ENCODE measurements at places on chromosomes 1 and 21.

DNA sequence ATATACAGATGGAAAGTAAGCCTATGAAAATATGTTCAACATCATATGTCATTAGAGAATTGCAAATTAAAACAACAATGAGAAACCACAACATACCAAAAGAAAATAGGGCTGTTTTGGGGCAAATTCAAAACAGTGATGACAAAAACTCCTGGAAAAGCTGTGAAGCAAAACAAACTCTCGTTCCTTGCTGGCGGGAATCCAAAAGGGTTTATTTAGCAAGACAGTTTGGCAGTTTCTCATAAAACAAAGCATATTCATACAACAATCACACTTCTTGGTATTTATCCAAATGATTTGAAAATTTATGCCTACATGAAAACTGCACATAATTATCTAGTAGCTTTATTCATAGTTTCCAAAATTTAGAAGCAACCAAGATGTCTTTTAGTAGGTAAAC, 44.4 kb downstream of the COL11A1 start:
- peak; percentile 18 for DNase-seq

DNA sequence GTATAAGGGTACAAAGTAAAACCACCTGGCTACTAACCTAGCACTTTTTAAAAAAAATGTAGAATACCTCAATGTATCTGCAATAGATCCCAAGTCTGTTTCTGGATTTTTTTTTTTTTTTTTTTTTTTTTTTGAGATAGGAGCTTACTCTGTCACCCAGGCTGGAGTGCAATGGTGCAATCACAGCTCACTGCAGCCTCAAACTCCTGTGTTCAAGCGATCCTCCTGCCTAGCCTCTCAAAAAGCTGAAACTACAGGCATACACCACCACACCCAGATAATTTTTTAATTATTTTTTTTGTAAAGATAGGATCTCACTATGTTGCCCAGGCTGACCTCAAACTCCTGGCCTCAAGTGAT, 537.5 kb upstream of the CAMK1G start:
- DNase-seq = no peak

GRCh38 chr1:179872558-179872957, 5.0 kb downstream of the TOR1AIP2 start:
- no peak for DNase-seq

DNA sequence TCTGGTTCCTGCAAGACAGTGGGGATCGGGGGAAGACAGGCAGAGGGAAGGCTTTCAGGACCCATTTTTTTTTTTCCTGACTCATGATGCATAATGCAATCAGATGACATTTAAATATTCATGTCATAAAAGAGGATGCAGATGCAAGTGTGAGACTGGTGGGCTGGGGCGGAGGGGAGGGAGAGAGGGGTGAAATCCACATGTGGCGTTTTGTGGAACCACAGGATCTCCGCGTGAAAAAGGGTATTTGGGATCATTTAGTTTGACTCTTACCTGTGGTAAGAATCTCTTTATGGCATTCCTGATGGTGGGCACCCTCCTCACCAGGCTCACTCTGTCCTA, 249.3 kb upstream of the CSF3R start:
- DNase-seq = no peak

GRCh38 chr21:44568261-44568660, 5.3 kb upstream of the KRTAP10-4 start:
- no peak for DNase-seq

- DNase-seq = no peak
These were observed 29.5 kb downstream of the C21orf91 start for GRCh38 chr21:17789656-17790055.

DNA sequence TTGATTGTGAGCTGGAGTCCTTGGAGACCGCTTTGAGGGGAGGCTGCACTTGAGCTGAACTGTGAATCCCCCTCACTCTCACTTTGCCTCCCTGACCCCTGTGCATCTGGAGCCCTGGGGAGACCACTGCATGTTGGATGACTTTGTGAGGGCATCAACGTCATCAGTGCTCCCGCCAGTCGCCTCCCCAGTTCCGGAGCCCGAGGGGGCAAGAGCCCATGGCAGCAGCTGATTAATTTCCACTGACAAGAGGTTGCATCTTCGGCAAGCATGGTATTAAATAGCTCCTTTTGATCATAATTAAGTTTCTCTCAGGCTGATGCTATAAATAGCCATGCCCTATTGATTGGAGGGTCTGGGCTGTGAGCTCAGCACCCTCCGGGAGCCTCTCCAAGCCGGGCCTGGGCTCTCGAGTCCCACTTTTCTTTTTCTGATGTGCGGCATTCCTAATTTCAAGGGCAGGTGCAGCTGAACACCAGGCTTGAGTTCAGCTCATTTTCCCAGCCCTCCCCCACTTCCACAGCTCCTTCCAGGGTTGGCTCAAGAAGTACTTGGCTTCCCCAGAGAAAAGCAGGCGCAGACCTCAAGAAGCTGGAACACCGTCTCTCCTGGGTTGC, 33.2 kb downstream of the KCND3 start:
- no peak for DNase-seq

GRCh38 chr1:158649052-158649451, 37.5 kb downstream of the SPTA1 start:
- no peak for DNase-seq

DNA sequence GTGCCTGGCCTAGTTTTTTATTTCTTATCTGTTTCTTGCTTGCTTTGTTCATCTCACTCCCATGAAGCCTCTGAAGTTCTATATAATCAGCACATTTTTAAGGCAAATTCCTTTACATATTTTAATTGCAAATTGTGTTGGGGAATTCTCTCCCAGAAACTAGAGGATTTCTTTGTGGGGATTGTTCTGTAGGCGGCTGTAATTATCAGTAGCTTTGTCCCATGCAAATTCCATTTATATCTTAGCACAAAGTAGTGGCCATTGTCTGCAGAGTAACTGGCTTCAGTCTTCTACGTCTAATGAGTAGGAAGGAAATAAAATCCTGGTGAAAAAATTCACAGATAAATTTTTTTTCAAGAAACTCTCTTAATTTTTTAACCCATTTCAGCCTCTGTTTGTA, 35.7 kb downstream of the CLEC20A start:
- DNase-seq = no peak

GRCh38 chr1:171389171-171389570, 75.2 kb downstream of the FMO4 start:
- DNase-seq = no peak

DNA sequence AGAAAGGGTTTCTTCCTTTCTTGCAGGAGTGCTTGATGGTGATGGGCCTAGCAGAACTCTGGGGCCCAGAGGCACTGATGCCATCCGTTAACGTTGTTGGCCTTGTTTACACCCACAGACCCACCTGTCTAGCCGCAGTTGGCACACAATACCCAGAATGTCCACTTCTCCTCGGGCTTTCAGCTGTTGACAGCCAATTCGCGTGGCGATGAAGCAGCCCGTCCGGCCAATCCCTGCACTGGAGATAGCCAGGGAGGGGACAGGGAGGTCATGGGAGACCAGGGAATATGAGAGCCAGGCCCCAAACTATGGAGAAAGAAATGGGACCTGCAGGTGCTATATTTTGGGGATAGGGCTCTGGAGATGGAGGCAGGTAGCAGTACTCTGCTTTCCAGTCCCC, 5.7 kb upstream of the ARL8A start:
- peak; percentile 29 for DNase-seq

DNA sequence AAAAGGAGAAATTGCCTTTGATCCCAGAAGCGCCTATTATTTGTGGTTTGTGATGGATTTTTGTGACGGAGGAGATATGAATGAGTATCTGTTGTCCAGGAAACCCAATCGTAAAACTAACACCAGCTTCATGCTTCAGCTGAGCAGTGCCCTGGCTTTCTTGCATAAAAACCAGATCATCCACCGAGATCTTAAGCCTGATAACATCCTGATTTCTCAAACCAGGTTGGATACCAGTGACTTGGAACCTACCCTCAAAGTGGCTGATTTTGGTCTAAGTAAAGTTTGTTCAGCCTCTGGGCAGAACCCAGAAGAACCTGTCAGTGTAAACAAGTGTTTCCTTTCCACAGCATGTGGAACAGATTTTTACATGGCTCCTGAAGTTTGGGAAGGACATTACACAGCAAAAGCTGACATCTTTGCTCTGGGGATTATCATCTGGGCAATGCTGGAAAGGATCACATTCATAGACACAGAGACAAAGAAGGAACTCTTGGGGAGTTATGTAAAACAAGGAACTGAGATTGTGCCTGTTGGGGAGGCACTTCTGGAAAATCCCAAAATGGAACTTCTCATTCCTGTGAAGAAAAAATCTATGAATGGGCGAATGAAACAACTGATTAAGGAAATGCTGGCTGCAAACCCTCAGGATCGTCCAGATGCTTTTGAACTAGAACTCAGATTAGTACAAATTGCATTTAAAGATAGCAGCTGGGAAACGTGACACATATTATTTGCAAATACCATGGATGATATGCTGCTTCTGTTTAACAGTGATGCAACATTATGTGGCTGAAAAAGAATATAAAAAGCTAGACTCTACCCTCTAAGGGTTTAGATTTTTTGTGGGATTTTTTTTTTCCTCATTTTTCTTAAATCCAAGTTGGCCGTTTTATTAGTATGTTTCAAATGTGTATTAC, 10.5 kb downstream of the PDIK1L start:
- no peak for DNase-seq

GRCh38 chr1:111981871-111982270, 7.6 kb downstream of the KCND3 start:
- DNase-seq = no peak

DNA sequence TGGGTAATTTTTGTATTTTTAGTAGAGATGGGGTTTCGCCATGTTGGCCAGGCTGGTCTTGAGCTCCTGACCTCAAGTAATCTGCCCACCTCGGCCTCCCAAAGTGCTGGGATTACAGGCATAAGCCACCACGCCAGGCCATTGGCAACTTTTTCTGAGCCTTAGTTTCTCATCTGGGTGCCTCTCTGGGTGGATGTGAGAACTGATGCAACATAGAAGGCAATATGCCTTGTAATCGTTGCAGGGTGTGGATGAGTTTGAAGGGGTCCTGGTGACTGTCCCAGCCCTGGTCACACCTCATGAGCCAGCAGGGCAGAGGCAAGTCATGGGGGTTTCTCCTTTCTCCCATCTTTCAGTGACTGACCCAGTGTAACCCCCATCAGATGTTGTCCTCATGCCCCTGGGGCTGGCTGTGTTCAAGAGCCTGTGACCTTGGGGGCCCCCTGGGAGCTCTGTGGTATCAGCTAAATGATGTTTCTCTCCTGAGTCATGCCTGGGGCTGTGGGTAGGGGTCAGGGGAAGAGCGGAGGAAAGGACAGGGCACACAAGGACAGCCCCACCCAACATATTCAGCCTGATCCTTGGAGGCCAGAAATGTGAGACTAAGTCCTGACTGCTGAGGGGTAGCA, 3.6 kb downstream of the COL9A2 start:
- peak; percentile 71 for DNase-seq

DNA sequence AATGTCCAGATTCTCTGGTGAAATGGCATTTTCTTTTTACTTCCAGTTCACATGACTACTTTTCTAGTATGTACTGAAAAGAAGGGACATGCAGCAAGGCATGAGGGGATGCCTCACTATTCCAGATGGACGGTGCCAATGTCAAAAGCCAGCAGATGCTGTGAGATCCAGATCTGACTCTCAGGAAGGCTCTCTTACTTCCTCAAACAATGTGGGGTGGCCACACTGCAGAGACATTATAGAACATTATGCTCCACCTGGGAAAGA, 17.7 kb downstream of the CRYZ start:
- DNase-seq = no peak

DNA sequence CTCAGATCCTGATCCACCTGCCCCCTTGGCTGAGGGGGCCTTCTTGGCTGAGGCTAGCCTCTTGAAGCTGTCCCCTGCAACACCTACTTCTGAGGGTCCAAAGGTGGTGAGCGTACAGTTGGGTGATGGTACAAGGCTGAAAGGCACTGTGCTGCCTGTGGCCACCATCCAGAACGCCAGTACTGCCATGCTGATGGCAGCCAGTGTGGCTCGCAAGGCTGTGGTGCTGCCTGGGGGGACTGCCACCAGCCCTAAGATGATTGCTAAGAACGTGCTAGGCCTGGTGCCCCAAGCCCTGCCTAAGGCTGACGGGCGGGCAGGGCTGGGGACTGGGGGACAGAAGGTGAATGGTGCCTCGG, 5.2 kb downstream of the ZNF687 start:
- DNase-seq = no peak

GRCh38 chr1:24417681-24418080, 2.1 kb downstream of the NIPAL3 start:
- no peak for DNase-seq

Data from osteoblast (primary cell).